Caki2 (cell line): ENCODE measurements at places on chromosomes 6 and 20. TPM values are rescaled to one million over a fixed set of nuclear protein-coding genes. Genes with fewer than 3 reads are reported as not detected.

DNA sequence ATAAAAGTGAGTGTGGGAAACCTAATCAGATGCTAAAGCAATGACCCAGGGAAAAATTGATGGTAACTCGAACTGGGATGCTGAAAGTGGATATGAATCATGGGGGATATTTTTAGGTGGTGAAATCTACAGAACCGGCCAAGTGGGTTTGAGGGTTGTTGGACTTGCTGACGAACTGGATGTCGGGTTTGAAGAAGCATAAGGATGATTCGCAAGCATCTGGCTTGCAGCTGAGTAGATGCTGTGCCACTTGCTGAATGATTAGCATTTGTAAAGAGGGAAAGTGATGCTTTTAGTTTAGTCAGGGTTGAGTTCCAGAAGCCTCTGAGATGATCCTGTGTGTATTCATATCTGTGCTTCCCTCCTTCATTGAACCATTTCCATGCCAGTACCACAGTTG, 54.9 kb downstream of the UBR2 start:
- no peak for DNase-seq

GRCh38 chr20:40657526-40657925, 31.5 kb downstream of the MAFB start:
- DNase-seq: no peak

DNA sequence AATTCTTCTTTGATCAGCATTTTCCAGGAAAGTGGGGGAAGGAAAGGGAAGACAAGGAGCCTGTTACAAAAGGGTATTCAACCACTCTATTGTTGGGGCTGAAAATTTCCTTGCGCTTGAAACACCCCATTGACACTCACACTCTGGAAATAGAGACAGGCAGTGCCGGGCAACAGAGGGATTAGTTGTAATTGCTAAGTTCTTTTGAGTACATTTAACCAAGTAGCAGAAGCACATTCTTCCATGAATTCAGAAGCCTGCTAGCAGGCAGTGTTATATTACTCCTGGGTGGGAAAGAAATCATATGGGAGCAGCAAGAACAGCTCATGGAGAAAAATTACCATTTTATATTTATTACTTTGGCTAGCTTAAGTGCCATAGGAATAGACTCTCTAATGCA, 745.5 kb downstream of the C6orf118 start:
- no peak for DNase-seq

DNA sequence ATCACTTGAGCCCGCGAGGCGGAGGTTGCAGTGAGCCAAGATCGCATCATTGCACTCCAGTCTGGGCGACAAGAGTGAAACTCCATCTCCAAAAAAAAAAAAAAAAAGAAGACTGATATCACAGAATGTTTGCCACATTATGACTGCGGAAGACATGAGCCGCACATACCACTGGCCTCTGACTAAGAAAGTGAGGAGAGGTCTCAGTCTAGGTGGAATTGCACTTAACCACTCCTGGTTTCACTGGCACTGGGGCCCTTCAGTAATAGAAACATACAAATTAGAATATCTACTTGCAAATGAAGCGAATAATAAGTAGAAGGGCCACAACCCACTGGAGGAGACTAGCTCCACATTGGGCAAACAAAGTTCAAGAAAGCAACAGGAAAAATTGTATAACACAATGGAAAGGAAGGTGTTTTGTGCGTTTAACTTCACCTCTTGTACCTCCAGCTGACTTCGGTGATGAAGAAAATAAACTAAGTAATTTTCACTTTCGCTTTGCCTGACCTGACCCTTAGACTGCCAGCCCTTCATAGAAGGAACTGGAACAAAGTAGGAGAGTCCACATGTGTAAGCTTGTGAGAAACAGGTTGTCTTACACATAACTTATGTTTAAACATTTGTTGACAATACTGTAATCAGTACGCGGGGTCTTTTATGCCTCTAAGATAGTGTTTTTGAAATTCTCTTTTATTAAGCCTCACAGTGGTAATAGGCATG, 147.5 kb upstream of the TSHZ2 start:
- no peak for DNase-seq

DNA sequence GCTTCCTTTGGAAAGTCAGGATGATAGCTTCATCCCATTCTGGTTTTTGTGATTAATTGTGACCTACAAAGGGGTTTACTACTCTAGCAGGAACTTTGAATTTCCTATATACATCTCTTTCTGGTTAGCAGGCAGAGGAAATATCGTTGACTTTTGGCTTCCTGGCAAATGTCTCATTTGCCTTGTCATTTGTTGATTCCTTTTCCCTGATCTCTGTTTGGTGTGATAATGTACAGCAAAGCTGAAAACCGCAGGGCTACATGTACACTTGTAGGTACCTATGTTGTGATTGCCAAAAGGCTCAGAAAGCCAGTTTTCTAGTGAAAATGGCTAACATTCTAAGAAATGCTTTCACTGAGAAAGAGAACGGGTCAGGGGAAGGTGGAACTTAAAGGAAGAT, 44.3 kb downstream of the TOP1 start:
- no peak for DNase-seq

- no peak for DNase-seq
Observed at GRCh38 chr6:139862311-139862710, 487.9 kb upstream of the CITED2 start.

GRCh38 chr6:160027931-160028330, 59.0 kb downstream of the IGF2R start:
- DNase-seq: no peak

GRCh38 chr6:155426408-155426945, 29.2 kb downstream of the NOX3 start:
- no peak for DNase-seq

- DNase-seq: no peak
Observed at GRCh38 chr6:161394437-161394836, 120.6 kb upstream of the AGPAT4 start.

GRCh38 chr6:166489301-166490155, 97.0 kb downstream of the RAMACL start:
- no peak for DNase-seq

Gene HTR1E
- not detected in 2 replicates for total RNA-seq

Gene GPLD1
- total RNA-seq: 1.3 and 4.9 TPM in 2 replicates

Gene CYP21A2
- total RNA-seq: not detected in 2 replicates

Gene FOXF2
- total RNA-seq: 6.8 and 14.1 TPM in 2 replicates

Gene TMEM14A
- total RNA-seq: 101 and 113 TPM in 2 replicates

Gene PRRT1
- not detected in 2 replicates for total RNA-seq
